ENCODE measurements at places on chromosomes 4 and X.

DNA sequence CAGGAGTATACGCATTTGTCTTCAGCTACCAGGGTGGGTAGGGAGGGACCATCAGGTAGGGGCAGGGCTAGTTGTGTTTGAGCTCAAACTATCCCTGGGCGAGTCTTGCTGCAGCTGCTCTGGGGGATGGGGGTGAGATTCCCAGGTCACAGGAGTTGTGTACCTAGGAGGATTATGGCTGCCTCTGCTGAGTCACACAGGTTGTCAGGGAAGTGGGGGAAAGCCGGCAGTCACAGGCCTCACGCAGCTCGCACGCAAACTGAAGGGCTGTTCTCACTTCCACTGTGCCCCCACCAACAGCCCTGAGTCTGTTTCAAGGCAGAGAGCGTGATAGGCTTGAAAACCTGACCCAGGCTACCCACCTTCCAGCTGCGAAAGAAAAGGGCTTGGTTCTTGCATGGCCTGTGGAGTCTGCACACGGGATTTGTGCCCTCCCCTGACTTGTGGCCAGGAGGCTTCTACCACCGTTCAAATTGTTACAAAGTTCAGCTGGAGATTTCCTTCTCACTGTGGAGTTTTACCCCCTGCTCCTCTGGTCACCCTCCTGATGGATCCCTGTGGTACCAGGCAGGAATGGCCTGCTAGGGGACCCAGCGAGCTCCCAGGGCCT lies 63.8 kb downstream of the ARFIP1 start:
- DNase-seq, result no peak

DNA sequence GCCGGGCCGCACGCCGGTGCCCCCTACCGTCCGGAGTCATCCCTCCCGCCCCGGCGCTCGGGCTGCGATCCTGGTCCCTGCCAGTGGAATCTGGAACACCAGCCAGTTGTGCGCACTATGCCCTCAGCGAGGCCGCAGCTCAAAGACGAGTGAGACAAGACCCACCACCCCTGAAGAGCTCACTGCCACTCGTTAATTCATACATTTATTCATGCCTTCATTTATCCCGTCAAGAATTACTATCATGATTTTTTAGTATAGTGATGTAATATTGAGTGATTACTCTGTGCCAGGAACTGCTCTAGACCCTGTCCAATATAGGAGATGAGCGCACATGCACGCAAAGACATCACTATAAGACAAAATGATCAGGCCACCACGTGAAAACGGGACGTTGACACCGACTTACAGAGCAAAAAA lies 247 bp upstream of the PPA2 start:
- peak; percentile 81 for DNase-seq

DNA sequence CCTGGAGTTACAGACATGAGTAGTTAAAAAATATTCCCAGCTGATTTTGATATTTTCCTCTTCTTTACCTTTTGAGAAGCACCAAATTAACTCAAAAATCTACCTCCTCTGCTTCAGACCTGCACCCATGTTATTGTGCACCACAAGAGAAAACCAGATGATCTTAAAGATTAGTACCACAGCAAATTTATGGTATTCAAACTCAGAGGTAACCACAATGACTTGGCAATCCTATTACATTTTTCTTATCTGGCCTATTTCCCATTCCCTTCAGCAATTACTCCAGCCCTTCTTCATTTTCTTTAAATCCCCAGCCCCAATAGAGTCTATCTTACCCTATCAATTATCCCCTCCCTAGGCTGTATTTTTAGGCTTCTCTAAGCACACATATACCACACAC lies 535.1 kb downstream of the FAT4 start:
- DNase-seq, result no peak

GRCh38 chrX:70433848-70434351 lies 10.7 kb upstream of the DLG3 start:
- peak; percentile 69 for DNase-seq

DNA sequence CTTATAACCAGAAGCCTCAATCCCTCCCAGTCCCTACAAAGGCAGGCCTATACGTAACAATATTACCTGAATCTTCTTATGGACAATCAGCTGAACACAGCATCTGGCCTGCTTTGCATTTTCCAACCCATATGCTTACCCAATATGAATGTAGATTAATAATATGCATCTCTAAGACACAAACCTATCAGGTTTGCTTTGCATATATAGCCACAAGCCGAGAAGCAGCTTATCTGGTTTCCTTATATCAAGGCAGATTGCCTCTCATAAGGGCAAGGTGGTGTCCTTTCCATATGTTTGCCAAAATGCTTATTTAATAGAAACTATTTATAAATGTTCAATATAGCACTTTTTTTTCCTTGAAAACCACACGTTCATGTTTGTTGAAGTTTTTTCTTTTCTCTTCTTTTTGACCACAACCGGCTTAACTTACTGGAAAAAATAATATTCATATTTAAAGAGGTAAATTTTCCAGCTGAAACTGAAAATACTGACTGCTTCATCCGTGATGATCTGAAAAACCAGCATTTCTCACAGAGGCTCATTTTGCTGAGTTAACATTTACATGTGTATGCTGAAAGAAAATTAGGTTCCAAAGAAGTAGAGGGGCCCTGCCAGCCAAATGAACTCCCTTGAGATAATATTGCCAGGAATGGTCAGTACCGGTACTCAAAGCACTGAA lies 3.8 kb downstream of the IL21 start:
- no peak for DNase-seq

Measured in CD14-positive monocyte (primary cell).